GM23248 (cell line): ENCODE measurements at places on chromosomes 2 and 18. TPM values are rescaled to one million over a fixed set of nuclear protein-coding genes. Genes with fewer than 3 reads are reported as not detected.

SERPINE2 gene
- total RNA-seq = 1,671 and 1,864 TPM in 2 replicates

ADAM23 gene
- total RNA-seq = 3.5 and 4.4 TPM in 2 replicates

EPB41L5 gene
- 4.0 and 6.1 TPM in 2 replicates for total RNA-seq

SLC9A2 gene
- total RNA-seq = not detected in 2 replicates

GRCh38 chr2:158013891-158014290, 87.8 kb upstream of the UPP2 start:
- DNase-seq = no peak

DNA sequence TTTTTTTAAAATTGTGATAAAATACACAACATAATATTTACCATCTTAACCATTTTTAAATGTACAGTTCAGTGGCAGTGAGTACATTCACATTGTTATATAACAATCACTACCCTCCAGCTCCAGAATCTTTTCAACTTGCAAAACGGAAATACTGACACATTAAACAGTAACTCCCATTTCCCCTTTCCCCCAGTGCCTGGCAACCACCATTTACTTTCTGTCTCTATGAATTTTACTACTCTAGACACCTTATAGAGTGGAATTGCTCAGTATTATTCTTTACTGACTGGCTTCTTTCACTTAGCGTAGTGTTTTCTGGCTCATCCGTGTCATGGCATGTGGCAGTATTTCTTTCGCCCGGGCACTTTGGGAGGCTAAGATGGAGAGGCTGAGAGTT, 32.6 kb downstream of the FASTKD2 start:
- no peak for DNase-seq

DNA sequence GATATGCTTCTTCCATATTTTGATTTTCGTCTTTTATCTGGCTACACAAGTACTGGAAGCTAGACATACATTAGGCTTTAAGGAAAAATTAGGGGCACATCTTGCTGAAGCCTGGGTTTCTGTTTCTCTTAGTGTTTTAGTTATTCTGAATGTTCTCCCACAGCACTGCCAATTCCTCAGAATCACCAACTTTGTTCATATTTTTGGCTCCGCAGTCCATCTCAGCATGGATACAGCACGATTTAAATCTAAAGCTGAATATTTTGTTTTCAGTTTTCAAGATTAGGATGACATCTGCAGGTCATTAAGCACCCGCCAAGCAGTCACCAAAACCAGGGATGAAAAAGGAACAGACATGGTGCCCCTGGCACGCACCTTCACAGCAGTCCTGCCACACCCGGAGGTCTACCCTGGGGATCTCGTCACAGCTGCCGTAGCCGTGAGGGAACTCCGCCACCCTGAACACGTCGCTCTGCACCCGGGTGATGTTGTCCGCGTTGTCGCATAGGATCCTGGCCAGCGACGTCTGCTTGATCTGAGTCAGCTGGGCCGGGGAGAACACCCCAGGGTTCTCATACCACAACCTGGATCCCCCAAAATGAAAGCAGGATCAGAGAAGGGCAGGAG, 101.2 kb downstream of the PXDN start:
- DNase-seq = no peak

GRCh38 chr2:46175419-46175818, 121.8 kb upstream of the EPAS1 start:
- peak; percentile 34 for DNase-seq

GRCh38 chr18:48707636-48708296, 168.9 kb downstream of the CTIF start:
- DNase-seq = no peak

DNA sequence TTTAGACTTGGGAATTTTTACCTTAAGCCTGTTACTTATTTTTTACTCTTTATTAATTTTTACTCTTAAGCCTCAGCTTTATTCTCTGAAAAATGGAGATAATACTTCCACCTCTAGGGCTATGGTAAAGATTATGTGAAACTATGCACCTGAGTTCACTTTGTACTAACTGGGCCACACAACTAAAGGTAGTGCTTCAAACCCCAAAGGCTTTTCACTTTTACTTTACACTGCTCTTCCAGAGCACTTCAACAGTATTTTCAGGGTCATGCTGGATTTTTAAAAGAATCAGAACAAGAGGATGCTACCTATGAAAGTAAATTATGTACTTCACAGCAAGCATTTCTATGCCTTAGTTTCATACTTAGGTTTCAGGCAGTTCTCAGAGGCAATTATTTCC, 27.8 kb downstream of the MEX3C start:
- no peak for DNase-seq

- DNase-seq = no peak
Observed at GRCh38 chr2:118442996-118443553, 354.8 kb downstream of the INSIG2 start.

DNA sequence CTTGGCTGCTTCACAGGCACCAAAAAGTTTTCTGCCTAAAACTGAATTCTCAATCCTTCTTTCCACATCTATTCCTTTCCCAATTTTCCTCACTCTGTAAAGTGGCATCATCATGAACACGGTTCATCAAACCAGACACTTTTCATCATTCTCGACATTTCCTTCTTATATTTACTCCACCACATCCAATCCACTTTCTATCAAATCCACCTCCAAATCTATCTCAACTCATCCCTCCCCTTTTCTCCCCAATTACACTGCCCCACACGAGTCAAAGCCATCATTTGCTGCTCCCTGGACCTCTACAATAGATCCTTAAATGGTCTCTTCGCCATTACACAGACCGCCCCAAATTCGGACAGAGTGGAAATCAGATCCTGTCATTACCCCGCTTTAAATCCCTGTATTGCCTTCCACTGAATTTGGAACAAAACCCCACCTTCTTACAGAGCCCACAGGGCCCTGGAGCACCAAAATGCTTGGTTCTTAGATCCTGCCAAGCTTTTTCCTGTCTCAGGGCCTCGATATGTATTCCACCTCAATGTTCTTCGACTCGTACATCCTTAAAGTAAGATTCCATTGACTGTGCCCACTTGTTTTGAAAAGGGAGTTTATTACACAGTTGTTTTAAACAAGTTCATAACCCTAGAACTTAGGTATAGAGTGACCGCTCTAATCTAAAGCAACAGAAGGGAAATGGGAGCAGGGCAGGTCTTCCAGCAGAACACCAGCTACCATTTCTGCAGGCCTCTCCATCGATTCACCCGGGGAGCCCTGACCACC, 856 bp downstream of the ACAA2 start:
- peak; percentile 44 for DNase-seq

DNA sequence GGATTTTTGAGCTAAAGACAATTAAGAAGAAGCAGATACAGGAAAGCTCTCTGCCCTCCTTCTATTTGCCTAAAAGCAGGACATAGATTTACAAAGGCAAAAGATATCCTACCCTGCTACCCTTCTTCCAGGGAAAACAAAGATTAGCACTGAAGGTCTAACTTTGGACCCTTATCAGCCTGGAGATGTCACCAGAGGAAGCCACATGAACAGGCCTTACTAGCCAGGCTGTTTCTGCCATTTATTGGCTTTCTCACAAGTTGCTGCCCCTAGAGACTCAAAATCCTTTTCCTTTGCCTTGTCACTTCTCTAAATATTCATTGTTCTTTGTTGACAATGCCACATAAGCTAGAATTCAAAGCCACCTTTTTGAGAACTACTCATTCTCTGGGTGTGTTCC, 147.3 kb downstream of the B3GNT2 start:
- no peak for DNase-seq
